ENCODE measurements at places on chromosomes 7 and 10.

DNA sequence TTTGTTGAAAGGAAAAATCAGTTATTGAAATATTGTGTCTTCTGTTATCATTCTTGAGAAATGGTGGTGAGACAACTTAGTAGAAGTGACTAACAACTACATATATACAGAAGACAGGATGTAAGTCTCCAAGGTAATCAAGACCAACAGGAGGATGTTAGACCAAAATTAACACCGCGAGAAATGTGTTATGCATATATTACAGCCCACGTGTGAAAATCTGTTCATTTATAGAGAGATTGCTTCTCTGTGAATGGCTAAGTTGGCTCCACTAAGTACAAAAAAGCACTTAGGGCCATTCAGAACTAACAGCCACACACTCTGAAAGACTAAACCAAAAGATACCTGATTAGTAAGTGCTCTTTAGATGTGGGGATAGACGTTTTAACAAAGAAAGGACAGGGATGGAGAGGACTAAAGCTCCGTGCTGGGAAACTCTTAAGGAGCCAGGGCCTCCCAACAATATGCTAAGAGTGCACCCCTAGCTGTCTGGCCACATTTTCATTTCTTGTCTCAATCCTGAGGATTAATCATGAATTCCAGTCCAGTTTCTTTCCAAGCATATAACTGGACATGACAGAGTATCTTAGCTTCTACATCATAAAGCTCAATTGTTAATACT lies 26.5 kb downstream of the HDAC9 start:
- DNase-seq, result no peak

GRCh38 chr7:21169667-21170580 lies 258.0 kb upstream of the SP4 start:
- no peak for DNase-seq

GRCh38 chr10:55813451-55814170 lies 547.4 kb downstream of the ZWINT start:
- no peak for DNase-seq

GRCh38 chr10:87983716-87984115 lies 120.3 kb downstream of the PTEN start:
- DNase-seq, result no peak

DNA sequence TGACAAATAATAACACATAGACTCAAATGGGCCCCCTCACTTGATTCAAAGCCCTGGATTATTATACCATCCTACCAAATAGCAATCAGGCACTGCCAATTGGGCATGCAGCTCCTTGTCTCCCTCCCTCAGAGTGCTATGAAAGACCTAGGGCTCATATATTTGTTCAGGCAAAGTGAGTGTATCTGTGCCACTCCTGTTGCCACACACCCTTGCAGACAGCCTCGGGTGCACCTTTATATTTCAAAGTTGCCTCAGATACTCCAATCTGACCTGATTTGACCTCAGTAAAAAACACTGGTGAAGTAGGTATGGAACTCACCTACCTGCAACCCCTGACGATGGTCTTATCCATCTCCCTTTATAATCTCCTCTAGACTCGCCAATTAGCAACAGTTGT lies 3.0 kb upstream of the NAMPT start:
- no peak for DNase-seq

GRCh38 chr7:22256541-22257096 lies 100.3 kb downstream of the RAPGEF5 start:
- DNase-seq, result no peak

GRCh38 chr10:129099486-129099885 lies 367.6 kb upstream of the MGMT start:
- no peak for DNase-seq

GRCh38 chr7:91107460-91107859 lies 156.8 kb upstream of the FZD1 start:
- DNase-seq, result no peak

DNA sequence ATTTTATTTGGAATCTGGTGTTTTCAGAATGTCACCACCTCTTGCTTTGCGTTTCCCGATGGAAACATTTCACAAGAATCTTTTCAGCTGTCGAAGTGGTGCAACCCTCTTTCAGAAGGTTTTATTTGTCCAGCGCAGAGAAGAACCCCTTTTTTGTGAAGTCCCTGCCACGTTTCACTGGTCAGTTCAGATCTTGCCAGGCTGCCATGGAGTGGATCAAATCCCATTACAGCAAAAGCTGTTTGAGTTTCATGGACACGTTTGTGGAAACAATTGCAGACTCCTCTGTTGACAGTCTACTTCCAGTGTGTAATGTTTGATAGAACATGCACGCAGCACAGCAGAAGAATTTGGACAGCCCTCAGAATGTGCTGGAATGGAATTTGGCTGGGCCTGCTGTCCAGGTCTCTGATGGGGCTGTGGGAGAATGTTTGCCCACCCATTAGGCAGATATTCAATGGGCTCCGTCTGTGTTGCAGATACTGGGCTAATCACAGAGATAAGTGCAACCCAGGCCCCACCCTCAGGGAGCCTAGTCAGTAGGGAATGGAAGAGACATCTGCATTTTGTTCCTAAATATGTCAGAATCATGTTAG lies 143.2 kb downstream of the GRK5 start:
- DNase-seq, result no peak

DNA sequence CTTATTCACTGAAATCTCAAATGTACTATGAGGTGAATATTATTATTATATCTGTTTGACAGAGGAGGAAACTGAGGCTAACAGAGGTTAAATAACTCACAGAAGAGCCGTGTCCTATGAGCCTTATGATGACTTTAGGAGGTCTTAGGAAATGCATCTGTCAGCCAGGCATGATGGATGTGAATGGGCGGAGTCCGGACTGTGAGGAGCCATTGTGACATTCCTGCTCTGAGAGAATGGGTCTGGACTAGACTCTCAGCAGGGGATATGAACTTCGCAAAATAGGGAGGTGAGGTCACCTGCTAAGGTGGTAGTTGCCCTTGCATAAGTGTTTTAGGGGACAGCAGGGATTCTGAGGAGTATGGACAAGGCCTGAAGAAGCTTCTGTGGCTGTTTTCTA lies 153.6 kb downstream of the TMEM178B start:
- no peak for DNase-seq

DNA sequence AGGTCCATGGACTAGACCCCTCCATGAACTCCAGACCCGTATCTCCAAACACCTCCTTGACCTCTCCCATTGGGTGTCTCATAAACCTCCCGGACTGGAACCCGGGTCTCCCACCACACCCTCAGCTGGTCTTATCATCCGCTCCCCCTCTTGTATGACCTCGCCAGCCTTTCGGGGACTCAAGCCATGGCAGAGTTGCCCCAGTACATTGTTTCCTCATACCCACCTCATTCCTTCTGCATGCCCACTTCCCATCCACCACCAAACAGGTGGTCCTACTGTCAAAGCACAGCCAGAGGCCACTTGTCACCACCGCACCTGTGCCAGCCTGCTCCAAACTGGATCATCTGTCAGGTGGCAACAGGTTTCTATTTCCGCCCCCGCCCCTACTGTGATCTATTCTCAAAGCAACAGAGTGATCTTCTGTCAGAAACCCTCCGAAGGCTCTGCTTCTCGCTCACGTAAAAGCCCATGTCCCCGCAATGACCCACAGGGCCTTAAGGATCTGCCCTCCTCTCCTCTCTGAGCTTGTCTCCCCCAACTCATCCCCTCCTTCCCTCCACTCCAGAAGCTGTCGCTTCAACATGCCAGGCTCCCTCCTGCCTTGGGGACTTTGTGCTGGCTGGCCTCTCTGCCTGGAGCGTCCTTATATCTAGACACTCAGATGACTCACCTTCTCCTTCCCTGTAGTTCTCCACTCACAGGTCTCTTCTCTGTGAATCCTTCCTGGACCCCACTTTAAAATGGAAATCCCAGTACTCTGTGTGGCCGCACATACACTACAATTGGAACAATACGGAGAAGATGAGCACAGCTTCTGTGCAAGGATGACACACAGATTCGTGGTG lies 22.8 kb upstream of the PRKAG2 start:
- DNase-seq, result no peak

DNA sequence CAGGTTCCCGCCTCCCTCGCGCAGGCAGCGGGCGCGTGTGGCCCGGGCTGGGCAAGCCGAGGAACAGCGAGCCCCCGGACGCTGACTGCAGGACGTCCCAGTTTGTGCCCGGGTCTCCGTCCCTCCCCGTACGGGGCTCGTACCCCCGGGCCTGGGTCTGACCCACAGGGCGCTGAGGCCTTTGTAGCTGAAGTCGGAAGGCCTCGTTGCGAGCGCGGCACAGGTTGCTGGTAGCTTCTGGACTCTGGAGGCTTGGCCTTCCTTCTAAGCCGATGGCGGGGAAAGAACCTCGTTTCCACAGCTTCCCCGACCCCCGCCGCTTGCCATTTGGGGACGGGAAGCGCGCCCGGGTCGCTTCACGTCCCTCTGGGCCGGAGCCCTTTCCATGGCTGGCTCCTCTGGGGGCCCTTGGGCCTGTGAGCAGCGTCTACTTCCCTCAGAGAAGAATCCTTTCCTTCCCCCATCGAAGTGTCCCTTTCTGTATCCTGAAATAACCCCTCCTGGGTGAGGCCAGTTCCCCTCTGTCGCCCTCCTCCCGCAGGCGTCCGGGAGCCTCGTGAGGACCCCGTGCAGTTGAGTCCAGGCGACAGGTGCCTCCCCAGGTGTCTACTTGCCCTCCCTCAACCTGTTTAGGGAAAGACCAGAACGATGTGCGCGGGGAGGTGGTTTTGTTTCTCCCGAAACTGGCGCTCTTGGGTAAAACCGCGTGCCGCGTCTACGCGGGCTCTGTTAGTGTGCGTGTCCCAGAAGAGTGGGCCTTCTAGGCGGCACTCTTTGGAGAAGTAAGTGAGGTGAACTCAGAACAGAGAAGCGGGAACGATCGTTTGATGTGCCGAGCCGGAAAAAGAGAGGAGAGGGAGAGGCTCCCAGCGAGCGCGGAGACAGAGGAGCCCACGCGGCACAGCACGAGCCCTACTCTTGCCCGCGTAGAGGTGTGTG lies 9.3 kb downstream of the EVX1 start:
- no peak for DNase-seq

- DNase-seq, result no peak
Observed at GRCh38 chr10:62413652-62414051, 39.5 kb downstream of the ZNF365 start.

DNA sequence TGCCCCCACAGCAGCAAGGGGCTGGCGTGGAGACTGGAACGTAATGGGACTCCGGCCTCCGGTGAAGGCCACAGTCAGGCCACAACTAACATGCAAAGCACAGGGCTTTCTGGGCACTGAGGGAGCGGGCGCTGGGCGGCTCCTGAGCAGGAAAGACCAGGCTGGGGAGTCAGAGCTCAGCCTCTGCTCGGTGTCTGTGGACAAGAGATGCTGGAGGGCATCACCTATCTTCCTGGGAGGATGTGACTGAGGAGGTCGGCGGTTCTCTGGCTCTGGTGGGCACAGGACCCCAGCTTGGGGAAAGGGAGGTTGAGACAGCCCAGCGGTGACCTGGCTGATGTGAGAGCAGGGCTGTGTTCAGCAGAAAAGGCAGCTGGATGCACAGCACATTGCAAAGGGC lies 11.7 kb downstream of the CNPY1 start:
- no peak for DNase-seq

- DNase-seq, result no peak
Observed at GRCh38 chr7:150307129-150307528, 16.0 kb upstream of the LRRC61 start.

DNA sequence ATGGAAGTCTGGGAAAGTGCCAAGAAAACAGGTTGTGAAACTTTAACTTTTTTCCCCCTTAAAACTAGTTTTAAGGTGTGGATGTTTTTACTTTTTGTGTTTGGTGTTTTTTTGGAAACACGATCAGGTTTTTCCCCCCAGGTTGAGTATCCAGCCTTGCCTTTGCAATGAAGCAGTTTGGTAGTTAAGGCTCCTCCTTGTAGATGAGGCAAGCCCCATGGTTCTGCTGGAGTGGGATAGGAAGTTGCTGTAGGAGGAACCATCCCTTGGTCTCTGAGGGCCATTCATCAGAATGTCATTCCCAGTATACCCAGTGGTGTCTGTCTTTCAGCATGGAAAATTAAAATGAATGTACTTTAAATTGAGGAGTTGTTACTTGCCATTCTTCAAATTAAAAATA lies 2.7 kb downstream of the CUL1 start:
- DNase-seq, result no peak

DNA sequence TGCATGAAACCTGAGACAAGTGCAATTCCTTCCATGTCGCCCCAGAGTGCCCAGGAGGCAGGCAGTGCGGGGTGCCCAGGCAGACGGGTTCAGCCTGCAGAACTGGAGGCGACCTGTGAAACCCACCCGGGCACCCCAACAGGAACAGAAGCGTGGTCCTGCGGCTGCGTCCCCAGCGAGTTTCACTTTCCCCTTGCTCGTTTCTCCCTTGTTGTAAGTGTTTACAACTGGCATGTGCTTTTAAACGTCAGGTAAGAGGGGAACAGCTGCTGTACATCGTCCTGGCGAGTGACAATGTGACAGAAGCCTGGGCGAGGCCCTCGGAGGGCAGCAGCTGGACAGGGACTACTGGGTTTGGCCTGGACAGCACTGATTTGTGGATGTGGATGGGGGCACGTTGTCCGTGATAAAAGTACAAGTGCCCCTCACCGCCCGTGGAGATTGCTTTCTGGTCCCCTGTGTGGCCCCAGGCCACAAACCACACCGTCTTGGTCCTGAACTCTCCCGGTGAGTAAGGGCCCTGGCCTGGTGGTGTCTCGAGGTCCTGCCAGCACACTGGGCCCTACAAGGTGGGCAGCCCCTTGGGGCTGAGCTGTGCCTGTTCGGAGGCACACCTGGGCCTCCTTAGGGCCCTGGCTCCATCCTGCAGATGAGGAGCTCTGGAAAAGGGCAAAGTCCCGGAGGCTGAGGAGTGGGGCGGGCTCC lies 4.0 kb downstream of the VENTX start:
- no peak for DNase-seq

DNA sequence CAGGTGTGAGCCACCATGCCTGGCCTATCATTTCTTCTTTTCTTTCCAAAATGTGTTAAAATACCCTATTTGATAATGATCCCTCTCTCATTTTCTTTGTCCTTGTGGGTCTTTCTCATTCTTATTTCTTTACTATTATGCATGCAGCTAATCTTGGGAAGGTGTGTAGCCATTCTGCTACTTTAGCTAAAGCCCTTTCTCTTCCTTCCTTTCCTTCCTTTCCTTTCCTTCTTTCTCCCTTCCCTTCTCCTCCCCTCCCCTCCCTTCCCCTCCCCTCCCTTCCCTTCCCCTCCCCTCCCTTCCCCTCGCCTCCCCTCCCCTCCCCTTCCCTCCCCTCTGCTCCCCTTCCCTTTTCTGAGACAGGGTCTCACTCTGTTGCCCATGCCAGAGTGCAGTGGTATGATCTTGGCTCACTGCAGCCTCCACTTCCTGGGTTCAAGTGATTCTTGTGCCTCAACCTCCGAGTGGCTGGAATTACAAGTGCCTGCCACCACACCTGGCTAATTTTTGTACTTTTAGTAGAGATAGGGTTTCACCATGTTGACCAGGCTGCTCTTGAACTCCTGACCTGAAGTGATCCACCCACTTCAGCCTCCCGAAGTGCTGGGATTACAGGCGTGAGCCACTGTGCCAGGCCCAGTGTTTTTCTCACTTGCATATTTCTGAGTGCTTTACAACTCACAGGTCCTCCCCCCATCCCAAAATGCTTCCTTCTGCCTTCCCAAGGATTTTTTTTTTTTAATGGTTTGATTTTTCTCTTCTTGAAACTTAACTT lies 42.3 kb downstream of the HIP1 start:
- DNase-seq, result no peak

Data from effector CD4-positive, alpha-beta T cell (primary cell).